NCI-H460 (cell line): ENCODE measurements at places on chromosomes 2 and 18.

DNA sequence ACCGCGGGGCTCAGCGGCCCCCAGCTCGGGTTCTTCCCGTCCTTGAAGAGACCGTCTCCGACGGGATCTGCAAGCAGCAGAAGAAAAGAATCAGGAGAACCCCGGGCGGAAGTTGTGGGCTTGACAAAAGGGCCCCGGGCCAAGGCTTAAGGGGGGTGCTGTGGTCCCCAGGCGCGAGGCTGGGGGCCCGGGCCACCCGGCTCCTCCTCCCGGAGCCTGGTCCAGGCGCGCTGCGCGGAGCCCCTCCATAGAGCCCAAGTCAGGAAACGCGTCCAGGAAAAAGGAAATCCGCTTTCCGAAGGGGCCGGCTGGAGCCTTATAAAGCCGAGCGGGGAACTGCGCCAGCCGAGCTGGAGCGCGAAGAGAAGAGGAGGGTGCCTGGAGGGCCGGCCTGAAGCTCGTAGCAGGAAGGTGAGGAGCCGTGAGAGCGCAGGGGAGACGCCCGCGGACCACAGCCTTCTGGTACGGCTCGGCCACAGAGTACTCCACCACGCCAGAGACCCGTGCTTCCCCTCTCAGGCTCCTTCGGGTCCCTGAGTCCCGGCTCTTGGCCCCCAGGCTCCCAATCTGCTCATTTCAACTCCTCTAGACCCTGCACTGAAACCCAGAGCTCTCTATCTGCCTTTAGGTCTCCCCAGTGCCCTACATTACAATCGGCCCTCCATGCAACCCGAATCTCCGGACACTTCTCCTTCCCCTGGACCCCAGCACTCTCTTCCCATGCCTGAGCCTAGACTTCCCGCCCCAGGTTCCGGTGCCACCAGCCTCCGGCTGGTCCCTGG lies 554 bp downstream of the FEV start:
- DNase-seq = no peak

GRCh38 chr2:10407841-10408648 lies 40.1 kb downstream of the ODC1 start:
- peak; percentile 93 for DNase-seq

- DNase-seq = no peak
These were observed 48.5 kb downstream of the DSEL start for GRCh38 chr18:67468038-67468437.

- no peak for DNase-seq
These were observed 64.8 kb upstream of the EML6 start for GRCh38 chr2:54658564-54659071.

DNA sequence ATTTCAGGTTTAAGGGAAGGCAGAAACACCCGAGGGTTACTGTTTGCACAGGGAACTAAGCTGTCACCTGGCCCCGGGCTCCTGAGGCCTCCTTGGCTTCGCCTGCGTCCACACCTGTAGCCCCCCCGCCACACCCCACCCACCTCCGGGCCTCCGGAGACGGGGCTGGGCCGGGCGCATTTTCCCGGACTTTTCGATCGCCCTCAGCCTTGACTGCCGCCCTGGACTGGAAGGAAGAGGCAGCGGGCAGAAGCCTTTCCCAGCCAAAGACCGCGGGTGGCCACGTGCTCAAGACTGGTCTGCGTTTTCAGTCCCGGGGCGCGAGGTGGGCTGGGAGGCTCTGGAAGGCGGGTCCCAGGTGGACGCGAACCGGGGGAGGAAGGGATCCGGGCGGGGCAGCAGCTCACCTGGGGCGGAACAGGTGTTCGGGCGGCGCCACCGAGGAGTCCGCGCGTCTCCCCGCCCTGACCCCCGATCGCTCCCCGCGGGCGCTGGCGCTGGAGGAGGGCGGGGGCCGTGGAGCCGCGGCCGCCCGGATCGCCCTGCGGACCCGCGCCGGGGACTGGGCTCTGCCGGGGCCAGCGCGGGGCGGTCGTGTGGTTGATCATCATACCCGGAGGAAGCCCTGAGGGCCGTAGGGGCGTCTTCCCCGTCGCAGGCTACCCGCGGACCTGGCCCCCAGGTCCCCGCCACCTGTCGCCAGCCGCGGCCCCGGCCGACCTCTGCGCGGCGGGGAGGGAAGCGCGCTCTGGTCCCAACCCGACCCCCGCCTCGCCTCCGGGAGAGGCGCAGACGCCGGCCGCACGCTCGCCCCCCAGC lies 3.2 kb downstream of the ID2 start:
- DNase-seq = peak; percentile 40

- no peak for DNase-seq
These were observed 54.5 kb downstream of the EVA1A start for GRCh38 chr2:75506101-75506697.

DNA sequence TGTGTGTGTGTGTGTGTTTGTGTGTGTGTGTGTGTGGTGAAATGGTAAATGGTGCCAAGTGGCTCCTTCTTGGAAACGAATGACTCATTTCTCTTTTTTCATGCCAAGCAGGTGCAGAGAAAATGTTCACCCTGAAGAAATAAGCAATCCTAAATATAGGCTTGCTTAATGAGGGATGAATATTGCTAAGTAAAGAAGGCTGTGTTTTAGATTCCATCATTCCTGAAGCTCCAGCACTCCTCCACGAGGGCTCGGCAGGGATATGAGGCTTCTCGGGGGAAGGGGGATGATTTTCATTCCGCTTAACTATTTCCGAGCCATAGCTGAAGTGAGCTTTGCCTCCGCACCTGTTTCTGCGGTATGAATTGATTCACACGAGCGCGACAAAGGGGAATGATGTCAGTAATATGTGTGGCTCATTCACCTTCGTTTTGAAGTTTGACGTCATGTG lies 72.9 kb downstream of the TSN start:
- DNase-seq = no peak

DNA sequence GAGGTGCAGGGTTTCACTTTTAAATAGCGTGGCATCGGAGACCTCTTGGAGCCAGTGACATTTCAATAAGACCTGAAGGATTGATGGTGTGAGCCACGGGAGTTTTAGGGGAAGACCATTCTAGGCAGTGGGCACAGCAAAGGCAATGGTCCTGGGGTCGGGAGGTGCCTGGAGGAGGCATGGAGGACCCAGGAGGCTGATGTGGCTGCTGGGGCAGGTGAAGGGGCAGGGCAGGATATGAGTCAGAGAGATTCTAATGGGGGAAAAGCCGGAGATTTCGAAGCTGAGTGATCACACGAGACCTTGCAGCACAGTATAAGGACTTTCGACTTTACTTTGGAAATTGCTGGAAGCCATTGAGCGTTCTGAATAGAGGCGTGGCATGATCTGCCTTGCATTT lies 79.6 kb upstream of the KCNE4 start:
- no peak for DNase-seq

GRCh38 chr2:189982780-189983394 lies 79.6 kb downstream of the MSTN start:
- DNase-seq = peak; percentile 12

GRCh38 chr2:61995515-61995914 lies 90.0 kb downstream of the COMMD1 start:
- no peak for DNase-seq

GRCh38 chr2:22283436-22283835 lies 1101.5 kb upstream of the KLHL29 start:
- no peak for DNase-seq
